ENCODE measurements at places on chromosomes 6 and 20. TPM values are rescaled to one million over a fixed set of nuclear protein-coding genes. Genes with fewer than 3 reads are reported as not detected.

The BMP5 gene
- not detected for total RNA-seq

The PCSK2 gene
- total RNA-seq = not detected

The DOK5 gene
- total RNA-seq = not detected

The TTBK1 gene
- not detected for total RNA-seq

The ARMC2 gene
- 0.56 TPM for total RNA-seq

The GRM1 gene
- 0.65 TPM for total RNA-seq

The MDN1 gene
- total RNA-seq = 12.4 TPM

The XPO5 gene
- total RNA-seq = 28.2 TPM

The ADAM33 gene
- total RNA-seq = 0.79 TPM

The GPLD1 gene
- total RNA-seq = 0.74 TPM

The KIF13A gene
- total RNA-seq = 39.0 TPM

The NELFE gene
- 106 TPM for total RNA-seq

The TFB1M gene
- total RNA-seq = 14.3 TPM

The THEMIS gene
- not detected for total RNA-seq

The CTSZ gene
- 57.8 TPM for total RNA-seq

The ANKRD6 gene
- 6.9 TPM for total RNA-seq

The GPX5 gene
- total RNA-seq = not detected

The CD109 gene
- total RNA-seq = 80.5 TPM
